ENCODE measurements at places on chromosomes 2 and 18. TPM values are rescaled to one million over a fixed set of nuclear protein-coding genes. Genes with fewer than 3 reads are reported as not detected.

GRCh38 chr2:233449081-233449901 lies 95.0 kb downstream of the DGKD start:
- H3K4me3 ChIP-seq, result no peak overlapping the region
- no peak overlapping the region for H3K27ac ChIP-seq
- DNase-seq, result no peak

GRCh38 chr2:9951522-9952285 lies at the start of gene GRHL1:
Gene GRHL1, plus strand, starts transcription at chr2:9951693. Its CDS starts 141 bp downstream, at chr2:9951834.
- H3K4me1 ChIP-seq, result peaks cover 5% of the 10 kb centered on the region
- no peaks in the 10 kb centered on the region for H3K36me3 ChIP-seq
- peak; percentile 94 for DNase-seq
- H3K4me3 ChIP-seq, result peak within 1 kb of the TSS; percentile 80
- peaks cover 43% of the 10 kb centered on the region for H3K27me3 ChIP-seq
- H3K27ac ChIP-seq, result no peak within 1 kb of the TSS

DNA sequence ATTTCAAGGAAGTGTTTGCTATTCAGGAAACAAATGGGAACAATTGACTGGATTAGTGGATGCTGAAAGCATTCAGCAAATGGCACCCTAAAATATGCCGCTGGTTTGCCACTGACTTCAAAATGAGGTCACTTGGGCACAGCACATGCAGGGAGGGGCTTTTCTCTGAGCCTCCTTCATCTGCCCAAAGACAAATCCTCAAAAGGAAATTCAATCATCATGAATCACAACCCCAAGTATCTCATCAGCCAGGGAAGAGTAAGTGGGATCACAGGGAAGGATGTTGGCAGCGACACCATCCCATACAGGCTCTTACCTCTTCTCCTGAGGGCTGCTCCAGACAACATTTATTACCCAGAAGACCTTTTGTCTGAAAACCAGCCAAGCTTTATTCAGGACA lies 14.4 kb upstream of the SP140L start:
- H3K4me1 ChIP-seq, result peaks cover 15% of the 10 kb centered on the region
- H3K36me3 ChIP-seq, result peaks cover 19% of the 10 kb centered on the region
- H3K27me3 ChIP-seq, result no peaks in the 10 kb centered on the region
- DNase-seq, result no peak
- H3K27ac ChIP-seq, result no peak overlapping the region

- no peak overlapping the region for H3K4me3 ChIP-seq
- DNase-seq, result no peak
- no peak overlapping the region for H3K27ac ChIP-seq
These were observed 1.7 kb upstream of the NEURL3 start for GRCh38 chr2:96506907-96507240.

GRCh38 chr2:209526561-209526960 lies 102.7 kb downstream of the MAP2 start:
- peak overlapping the region; percentile 38 for H3K4me3 ChIP-seq
- peaks cover 25% of the 10 kb centered on the region for H3K4me1 ChIP-seq
- peak overlapping the region; percentile 59 for H3K27ac ChIP-seq
- H3K36me3 ChIP-seq, result peaks cover 3% of the 10 kb centered on the region
- DNase-seq, result no peak

GRCh38 chr2:236991874-236992273 lies 93.8 kb upstream of the COPS8 start:
- H3K36me3 ChIP-seq, result no peaks in the 10 kb centered on the region
- no peak overlapping the region for H3K4me3 ChIP-seq
- no peak for DNase-seq
- H3K4me1 ChIP-seq, result no peaks in the 10 kb centered on the region
- H3K27me3 ChIP-seq, result peaks cover 17% of the 10 kb centered on the region

- no peak overlapping the region for H3K27ac ChIP-seq
- peaks cover 4% of the 10 kb centered on the region for H3K4me1 ChIP-seq
These were observed 187.8 kb upstream of the SIX3 start for GRCh38 chr2:44753552-44754285.

DNA sequence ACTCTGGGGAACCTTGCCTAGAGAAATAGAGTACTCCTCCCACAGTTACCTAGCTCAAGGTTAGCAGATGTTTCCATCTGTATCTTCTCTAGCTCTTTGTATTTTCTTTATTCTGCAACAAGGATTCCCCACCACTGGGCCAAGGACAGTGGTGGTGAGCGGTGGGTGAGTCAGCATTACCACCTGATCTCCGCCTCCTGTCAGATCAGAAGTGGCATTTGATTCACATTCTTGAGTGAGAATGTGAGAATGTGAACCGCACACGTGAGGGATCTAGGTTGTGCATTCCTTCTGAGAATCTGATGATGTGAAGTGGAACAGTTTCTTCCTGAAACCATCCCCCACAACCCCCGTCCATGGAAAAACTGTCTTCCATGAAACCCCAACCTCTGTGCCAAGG lies 9.0 kb downstream of the EPB41L3 start:
- H3K4me1 ChIP-seq, result no peaks in the 10 kb centered on the region
- no peaks in the 10 kb centered on the region for H3K36me3 ChIP-seq
- no peak overlapping the region for H3K27ac ChIP-seq
- peaks cover 20% of the 10 kb centered on the region for H3K27me3 ChIP-seq

- H3K4me1 ChIP-seq, result peaks cover 1% of the 10 kb centered on the region
- H3K27ac ChIP-seq, result no peak overlapping the region
- H3K36me3 ChIP-seq, result no peaks in the 10 kb centered on the region
- no peak for DNase-seq
These were observed 42.9 kb downstream of the CABYR start for GRCh38 chr18:24181806-24182205.

DNA sequence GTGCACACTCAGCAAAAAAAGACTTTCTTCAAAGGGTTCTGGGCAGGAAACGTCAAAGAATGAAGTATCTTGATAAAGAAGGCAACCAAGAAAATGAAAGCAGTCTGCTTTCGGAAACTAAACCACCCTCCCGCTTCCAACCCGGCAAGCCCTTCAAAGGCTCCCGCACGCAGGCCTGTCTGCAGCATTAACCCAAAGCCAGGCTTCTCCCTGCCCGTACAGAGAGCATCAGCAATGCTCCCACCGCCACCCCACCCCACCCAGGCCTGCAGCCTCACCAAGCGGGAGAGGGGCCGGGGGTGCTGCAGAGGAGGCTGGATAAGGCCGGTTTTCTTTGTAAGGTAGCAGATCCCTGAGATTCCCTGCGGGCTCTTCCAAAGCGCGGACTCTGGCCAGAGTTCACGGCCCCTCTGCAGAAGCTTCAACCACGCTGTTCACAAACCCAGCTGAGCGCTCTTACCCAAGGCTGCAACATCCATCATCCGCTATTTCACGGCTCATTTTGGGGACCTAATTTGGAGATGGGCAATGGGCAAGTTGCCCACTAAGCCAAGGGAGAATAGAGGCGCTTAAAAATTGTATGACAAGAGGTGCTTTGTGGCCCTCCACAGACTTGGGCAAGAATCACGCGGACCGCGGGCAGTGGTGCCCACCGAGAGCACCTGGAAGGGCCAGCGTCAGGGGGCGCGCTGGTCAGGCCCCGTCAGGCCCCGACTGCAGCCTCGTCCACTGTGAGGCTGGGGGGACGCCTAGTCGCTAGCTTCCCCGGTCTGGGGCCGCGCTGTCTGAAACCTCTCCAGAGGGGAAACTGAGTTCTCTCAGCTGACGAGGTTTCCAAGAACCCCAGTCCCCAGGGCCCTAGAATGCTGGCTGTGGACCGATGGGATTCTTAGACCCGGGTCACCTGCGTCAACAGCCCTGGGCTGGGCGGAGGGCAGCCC lies 225.4 kb upstream of the ID2 start:
- no peaks in the 10 kb centered on the region for H3K36me3 ChIP-seq
- DNase-seq, result peak; percentile 59
- H3K4me3 ChIP-seq, result peak overlapping the region; percentile 35
- H3K27ac ChIP-seq, result peak overlapping the region; percentile 54
- H3K27me3 ChIP-seq, result peaks cover 44% of the 10 kb centered on the region

- H3K4me1 ChIP-seq, result no peaks in the 10 kb centered on the region
- H3K27ac ChIP-seq, result no peak overlapping the region
- H3K27me3 ChIP-seq, result no peaks in the 10 kb centered on the region
- H3K36me3 ChIP-seq, result no peaks in the 10 kb centered on the region
- H3K4me3 ChIP-seq, result no peak overlapping the region
- DNase-seq, result no peak
These were observed 10.1 kb downstream of the RFX8 start for GRCh38 chr2:101464841-101465240.

GRCh38 chr2:145410086-145410485 lies 890.2 kb upstream of the ZEB2 start:
- H3K4me1 ChIP-seq, result peaks cover 16% of the 10 kb centered on the region
- H3K4me3 ChIP-seq, result no peak overlapping the region
- no peak overlapping the region for H3K27ac ChIP-seq
- H3K27me3 ChIP-seq, result peaks cover 43% of the 10 kb centered on the region

DNA sequence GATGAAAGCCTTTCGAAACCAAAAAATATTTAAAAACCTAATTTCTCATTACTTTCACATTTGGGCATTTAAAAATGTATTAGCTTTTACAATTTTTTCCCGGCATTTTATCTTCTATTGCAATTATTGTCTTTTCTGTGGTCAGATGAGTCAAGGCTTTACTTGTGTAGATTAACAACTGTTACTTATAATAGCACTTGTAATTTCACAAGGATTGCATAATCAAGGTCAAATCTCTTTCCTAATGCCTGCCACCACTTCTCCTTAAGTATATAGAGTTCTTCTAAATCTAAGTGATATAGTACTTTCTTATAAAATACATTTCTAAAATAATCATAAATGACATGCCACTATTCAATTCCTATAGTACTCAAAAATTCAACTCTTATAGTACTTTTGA lies 67.2 kb downstream of the SLC8A1 start:
- DNase-seq, result no peak
- H3K4me3 ChIP-seq, result no peak overlapping the region
- no peak overlapping the region for H3K27ac ChIP-seq

DNA sequence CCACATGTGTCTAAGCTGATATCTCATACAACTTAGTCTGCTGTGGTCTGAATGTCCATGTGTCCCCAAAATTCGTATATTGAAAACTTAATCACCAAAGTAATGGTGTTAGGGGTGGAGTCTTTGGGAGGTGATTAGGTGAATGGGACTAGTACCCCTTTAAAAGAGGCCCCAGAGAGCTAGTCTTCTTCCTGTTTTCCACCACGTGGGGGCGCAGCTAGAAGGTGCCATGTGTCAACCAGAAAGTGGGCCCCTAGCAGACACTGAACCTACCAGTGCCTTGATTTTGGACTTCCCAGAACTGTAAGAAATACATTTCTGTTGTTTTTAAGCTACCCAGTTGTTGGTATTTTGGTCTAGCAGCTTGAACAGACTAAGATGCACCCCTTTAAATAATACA lies 86.6 kb downstream of the ASB1 start:
- H3K27ac ChIP-seq, result no peak overlapping the region
- peaks cover 5% of the 10 kb centered on the region for H3K36me3 ChIP-seq
- H3K4me1 ChIP-seq, result no peaks in the 10 kb centered on the region
- DNase-seq, result peak; percentile 33
- no peak overlapping the region for H3K4me3 ChIP-seq

GRCh38 chr2:122421775-122422174 lies 666.3 kb downstream of the TSN start:
- H3K36me3 ChIP-seq, result no peaks in the 10 kb centered on the region
- no peak overlapping the region for H3K27ac ChIP-seq
- no peak overlapping the region for H3K4me3 ChIP-seq
- H3K27me3 ChIP-seq, result no peaks in the 10 kb centered on the region

GRCh38 chr2:71333619-71334018 lies 2.0 kb downstream of the ZNF638 start:
- H3K4me1 ChIP-seq, result peaks cover 47% of the 10 kb centered on the region
- H3K36me3 ChIP-seq, result peaks cover 32% of the 10 kb centered on the region
- peak overlapping the region; percentile 98 for H3K4me3 ChIP-seq
- no peak for DNase-seq
- no peak overlapping the region for H3K27ac ChIP-seq
- H3K27me3 ChIP-seq, result no peaks in the 10 kb centered on the region

DNA sequence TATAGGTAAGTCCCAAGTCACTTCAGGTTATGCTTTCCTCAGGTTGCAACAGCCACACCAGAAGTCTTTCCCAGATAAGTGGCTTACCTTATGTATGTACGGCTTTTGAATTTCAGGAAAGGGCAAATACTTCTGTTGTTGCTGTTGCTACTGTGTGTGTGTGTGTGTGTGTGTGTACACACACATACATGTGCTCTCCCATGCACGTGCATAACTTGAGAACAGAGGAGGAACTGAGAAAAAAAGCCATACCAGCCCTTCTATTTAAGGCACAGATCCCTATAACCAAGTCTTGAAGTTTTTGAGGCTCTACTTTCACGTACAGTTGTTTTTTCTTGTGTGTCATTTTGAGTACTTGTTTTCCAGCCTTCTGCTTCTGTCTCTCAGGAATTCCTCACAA lies 62.4 kb downstream of the WDPCP start:
- no peak overlapping the region for H3K27ac ChIP-seq
- no peaks in the 10 kb centered on the region for H3K4me1 ChIP-seq
- peaks cover 48% of the 10 kb centered on the region for H3K36me3 ChIP-seq
- DNase-seq, result no peak

GRCh38 chr18:65235966-65236624 lies 514.7 kb upstream of the CDH7 start:
- no peak for DNase-seq
- no peaks in the 10 kb centered on the region for H3K36me3 ChIP-seq
- H3K27me3 ChIP-seq, result no peaks in the 10 kb centered on the region
- H3K4me3 ChIP-seq, result no peak overlapping the region
- H3K4me1 ChIP-seq, result no peaks in the 10 kb centered on the region
- H3K27ac ChIP-seq, result no peak overlapping the region

DNA sequence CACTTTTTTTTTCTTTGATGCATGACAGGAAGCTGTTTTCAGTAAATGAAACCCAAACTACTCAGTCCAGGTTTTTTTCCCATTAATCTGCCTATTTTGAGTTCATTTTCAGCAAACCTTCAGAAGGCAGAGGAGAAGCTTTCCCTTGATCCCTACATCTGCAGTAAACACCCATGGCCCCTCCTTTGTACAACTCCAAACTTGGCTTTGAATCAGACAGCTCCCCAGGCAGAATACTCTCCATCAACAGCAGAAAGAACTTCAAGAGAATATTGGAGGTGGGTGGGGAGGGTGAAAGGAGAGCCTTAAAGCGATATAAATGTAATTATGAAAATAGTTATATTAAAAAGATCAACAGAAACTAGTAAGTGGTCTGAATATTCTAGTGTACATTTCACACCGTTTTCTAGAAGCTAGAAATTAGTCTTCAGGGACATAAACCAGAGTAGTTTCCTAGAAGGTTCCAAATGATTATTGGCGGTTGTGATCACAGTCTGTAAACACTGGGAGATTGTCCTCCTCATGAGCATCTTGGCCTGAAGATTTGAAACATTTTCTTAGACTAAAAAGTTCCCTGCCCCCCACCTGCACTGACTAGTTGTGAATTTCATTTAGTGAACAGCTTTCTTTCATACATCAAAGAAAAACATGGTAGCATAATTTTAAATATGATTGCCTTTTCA lies 75.1 kb upstream of the STK39 start:
- H3K36me3 ChIP-seq, result no peaks in the 10 kb centered on the region
- no peak overlapping the region for H3K4me3 ChIP-seq
- no peak overlapping the region for H3K27ac ChIP-seq

Gene HOXD1
- not detected for total RNA-seq

Gene IFIH1
- total RNA-seq, result 35.9 TPM

Gene CFAP53
- total RNA-seq, result 0.14 TPM

Gene FTCDNL1
- 3.2 TPM for total RNA-seq

Gene SNX17
- 88.1 TPM for total RNA-seq

Gene PUS10
- 9.7 TPM for total RNA-seq

Gene CFAP221
- total RNA-seq, result not detected

Gene HOXD11
- total RNA-seq, result not detected

Gene MRPS5
- 83.8 TPM for total RNA-seq

Gene SOX11
- not detected for total RNA-seq

Gene SPRED2
- 9.5 TPM for total RNA-seq

Data from activated naive CD8-positive, alpha-beta T cell treated with anti-CD3 and anti-CD28 coated beads for 36 hours (primary cell).